ENCODE measurements at places on chromosomes 1 and 21.
A peak's percentile ranks its signal among the peaks of the same experiment; 100 is the strongest.

GRCh38 chr1:7482772-7483495 is 288.2 kb upstream of the VAMP3 start:
- no peak for DNase-seq

GRCh38 chr1:209895709-209896108 is 42.3 kb upstream of the SYT14 start:
- no peak for DNase-seq

DNA sequence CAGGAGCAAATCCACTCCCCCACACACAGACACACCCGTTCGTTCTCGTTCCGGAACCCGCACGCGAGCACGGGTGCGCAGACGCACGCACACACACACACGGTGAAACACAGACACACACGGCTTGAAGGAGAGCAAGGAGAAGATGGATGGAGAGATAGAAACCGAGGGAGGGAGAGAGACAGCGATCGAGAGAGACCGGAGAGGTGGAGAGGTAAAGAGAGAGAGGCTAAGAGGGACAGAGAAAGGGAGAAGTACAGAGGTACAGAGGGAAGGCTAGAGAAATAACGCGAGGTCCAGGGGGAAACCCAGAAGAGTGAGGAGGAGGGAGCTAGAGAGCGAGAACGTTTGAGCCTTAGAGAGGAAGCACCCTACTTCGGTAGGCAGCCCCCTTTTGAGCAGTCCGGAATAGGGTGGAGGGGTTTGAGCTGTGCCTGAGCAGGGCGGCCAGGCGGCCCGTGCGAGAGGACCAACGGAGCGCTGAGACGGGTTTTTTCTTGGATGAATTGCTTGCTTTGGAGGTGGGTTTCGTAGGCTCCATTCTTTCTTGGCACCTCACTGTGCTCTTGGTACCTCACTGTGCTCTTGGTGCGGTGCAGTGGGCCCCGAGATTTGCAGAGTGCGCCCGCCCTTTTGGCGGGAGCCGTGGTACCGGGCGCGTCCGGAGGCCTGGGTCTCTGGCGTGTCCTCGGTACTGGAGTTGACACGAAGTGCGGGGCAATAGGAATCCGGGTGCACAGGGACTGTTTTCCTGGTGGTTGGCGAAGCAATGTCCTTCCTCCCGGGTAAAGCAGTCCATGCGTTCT is 88.4 kb upstream of the RHOU start:
- no peak for DNase-seq

GRCh38 chr1:201288007-201288406 is 4.7 kb downstream of the PKP1 start:
- no peak for DNase-seq

GRCh38 chr1:18100491-18101063 is 7.0 kb upstream of the IGSF21 start:
- DNase-seq, result peak; percentile 67

GRCh38 chr1:57282411-57282810 is 141.4 kb downstream of the DAB1 start:
- no peak for DNase-seq

- DNase-seq, result no peak
Measured at GRCh38 chr1:180221462-180221861, 8.6 kb upstream of the LHX4 start.

DNA sequence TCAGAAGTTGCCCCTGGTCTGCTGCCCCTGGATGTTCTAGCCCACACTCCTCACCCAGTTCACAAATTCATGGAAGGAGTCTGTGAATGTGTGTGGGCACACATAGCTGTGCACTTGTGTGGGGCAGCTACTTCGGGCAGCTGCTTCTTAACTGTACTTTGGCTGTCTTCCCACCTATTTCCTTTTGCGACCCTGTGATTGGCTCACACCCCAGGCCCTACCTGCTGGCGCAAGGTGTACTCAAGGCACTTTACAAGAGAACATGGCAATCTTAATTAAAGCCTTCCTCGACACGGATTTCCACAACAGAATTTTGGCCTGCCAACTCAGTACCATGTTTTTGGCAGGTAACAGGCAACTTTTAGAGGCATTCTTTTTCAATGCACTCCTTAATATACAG is 86.5 kb upstream of the CTTNBP2NL start:
- no peak for DNase-seq

DNA sequence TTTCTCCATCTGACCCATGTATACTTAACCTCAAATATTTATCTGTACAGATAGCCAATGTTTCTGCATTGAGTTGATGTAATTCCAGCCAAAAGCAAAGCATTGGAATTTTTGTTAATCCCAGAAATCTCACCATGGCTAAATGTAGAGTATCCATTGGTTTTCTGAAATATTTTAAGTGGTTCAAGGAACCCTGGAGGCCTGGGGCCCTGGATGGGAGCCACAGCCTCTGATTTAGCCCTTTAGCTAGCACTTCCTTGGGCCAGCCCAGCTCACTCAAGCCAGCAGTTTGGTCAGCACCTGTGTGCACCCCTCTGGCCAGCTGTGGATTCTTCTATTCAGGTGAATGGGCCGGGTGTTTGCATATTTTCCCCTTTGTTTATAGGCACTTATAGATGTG is 18.8 kb upstream of the EPS8L3 start:
- DNase-seq, result no peak

DNA sequence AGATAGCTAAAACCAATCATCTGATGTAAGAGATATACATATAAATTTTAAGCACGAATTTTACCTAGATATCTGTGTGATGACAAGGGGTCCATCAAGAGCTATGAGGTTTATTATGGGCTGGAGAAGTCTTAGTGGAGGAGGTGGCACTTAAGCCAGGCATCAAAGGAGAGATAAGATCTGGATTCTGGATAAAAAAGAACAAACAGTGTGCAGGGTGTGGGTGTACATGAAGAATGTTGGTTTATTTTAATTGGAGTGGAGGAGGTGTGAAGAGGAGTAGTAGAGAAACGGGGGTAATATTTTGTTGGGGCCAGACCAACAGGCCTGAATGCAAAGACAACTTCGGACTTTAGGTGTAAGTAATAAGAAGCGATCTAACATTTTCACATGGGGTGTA is 80.6 kb downstream of the TM2D1 start:
- DNase-seq, result no peak

GRCh38 chr1:25797939-25798338 is 2.1 kb upstream of the SELENON start:
- DNase-seq, result no peak

DNA sequence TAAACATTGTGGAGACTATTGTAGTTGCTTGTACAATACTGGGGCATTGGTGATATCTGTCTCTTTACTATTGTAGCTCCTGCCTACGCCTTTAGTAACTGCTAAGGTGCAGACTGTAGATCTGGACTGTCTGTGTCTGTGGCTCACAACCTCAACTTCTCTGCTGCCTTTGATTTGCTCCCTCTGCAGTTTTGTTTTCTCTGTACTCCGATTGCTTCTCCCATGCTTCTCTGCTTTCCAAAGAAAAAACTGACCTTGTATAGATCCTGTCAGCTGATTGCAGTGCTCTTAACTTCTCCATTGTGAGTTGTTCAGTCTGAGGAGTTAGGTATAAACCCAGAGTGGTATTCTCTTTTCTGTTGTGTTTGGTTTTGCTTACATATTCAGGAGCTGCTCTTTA is 15.3 kb downstream of the MAGI3 start:
- DNase-seq, result no peak

- DNase-seq, result no peak
Measured at GRCh38 chr1:79726321-79726720, 719.8 kb upstream of the ADGRL4 start.

DNA sequence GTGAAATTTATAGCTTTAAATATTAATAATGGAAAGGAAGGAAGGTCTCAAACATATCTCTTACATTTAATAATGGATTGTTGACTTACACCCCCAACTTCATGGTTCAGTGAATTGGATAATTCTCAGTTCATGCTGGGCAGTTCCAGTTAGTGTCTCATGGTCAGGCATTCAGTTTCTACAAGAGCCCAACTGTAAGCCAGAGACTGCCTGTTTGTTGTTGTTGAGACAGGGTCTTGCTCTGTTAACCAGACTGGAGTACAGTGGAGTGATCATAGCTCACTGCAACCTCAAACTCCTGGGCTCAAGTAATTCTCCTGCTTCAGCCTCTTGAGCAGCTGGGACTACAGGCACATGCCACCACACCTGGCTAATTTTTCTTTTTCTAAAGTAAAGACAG is 5.0 kb upstream of the DMAP1 start:
- no peak for DNase-seq

- peak; percentile 39 for DNase-seq
Measured at GRCh38 chr1:20787840-20788795, 1.0 kb upstream of the HP1BP3 start.

DNA sequence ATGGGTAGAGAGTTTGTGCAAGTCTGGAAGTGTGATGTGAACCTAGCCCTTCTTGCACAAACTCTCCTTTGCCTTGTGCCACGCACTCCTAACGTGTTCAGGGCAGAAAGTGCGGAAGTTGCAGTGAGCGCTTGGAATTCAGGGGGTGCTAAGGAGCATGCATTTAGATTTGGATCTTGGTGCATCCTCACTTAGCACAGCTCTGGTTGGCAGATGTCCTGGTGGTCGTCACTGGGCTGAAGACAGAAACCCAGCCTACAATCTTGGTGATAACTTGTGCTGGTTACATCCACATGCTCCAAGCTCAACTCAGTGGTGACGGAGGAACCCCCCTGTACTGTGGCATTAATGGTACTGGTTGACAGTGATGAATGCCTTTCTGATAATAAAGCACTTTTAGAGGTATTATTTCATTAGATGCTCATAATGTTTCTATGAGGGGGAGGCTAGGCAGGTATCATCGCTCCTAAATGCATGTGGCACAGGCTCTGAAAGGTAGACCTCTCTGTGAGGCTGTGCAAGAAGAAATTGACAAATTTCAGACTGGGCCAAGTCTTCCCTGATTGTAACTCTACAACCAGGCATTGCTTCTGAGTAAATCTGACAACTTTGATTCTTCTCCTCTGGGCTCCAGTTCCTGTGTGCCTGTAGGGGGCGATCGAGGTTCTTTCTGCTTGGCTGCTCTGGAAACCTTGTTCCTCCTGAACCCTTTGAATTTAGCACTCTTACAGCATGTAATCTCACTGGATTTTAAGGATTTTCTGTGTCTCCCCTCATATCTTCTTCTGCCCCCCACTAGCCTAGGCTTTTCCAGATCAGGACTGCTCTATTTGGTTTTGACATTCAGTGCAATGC is 40.6 kb downstream of the MAPKAPK2 start:
- DNase-seq, result no peak

- DNase-seq, result no peak
Measured at GRCh38 chr1:174550296-174550695, 102.5 kb downstream of the GPR52 start.

GRCh38 chr1:69197816-69198215 is 369.9 kb upstream of the LRRC7 start:
- DNase-seq, result no peak

GRCh38 chr1:198529414-198529813 is 11.1 kb downstream of the ATP6V1G3 start:
- peak; percentile 15 for DNase-seq

DNA sequence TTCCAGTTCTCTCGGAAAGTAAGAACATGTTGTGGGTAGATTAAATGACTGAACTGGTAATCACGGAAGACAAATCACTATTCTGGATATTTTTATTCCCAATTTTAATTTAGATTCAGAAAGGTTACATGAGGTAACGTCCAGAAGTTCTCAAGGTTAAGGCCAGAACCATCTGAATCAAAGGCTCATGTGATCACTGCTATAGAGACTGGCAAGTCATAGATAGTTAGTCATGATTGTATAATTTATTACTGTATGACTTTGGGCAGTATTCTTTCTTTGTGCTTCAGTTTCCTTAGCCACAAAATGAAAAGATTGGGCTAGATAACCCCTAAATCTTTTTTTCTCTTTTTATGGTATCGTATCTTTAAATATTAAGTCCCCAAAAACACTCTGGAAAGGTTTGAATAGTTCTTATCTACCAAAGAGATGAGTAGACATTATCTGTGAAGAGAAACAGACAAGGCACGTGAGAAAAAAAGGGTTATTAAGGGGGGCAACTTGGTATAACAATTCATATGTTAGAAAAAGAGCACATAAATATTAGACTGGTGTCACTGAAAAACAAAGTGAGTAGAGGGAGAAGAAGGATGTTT is 241.0 kb downstream of the PTPRC start:
- no peak for DNase-seq

GRCh38 chr1:198623752-198624647 is 14.8 kb upstream of the PTPRC start:
- DNase-seq, result no peak

GRCh38 chr1:27003745-27004470 is 8.7 kb downstream of the TENT5B start:
- DNase-seq, result no peak

GRCh38 chr1:3426956-3427535 is 27.4 kb upstream of the ARHGEF16 start:
- DNase-seq, result no peak

GRCh38 chr1:63756839-63757238 is 17.0 kb upstream of the ROR1 start:
- no peak for DNase-seq

- DNase-seq, result no peak
Measured at GRCh38 chr1:230219174-230220067, 152.4 kb downstream of the GALNT2 start.

- DNase-seq, result no peak
Measured at GRCh38 chr21:21973806-21974205, 975.6 kb downstream of the NCAM2 start.

DNA sequence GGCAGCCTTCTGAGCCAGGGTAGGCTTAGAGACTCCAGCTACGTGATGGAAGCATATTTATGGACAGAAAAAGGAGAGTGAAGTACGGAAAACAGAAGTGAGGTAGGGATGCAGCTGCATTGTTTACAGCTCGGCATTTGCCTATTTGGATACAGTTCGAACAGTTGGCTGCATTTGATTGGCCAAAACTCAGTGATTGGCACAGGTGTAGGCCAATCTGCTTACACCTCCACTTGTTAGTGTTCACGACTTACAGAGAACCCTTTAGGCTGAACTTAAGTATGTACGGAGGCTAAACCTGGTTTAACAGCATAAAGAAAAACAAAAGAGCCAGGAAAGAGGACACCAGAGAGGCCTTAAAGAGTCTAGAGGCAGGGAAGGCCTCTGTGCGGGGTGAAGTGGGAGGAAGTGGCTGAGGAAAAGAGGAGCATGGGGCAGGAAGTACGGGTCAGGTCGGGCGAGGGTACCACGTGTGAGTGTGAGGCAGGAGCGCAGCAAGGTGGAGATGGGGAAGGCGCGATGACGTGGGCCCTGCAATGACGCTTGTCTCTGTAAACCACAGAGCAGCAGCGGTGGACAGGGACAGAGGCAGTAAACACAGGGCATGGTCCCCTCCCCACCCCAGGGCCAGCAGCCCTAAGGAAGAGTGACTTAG is 32.0 kb downstream of the RSPH1 start:
- peak; percentile 55 for DNase-seq

DNA sequence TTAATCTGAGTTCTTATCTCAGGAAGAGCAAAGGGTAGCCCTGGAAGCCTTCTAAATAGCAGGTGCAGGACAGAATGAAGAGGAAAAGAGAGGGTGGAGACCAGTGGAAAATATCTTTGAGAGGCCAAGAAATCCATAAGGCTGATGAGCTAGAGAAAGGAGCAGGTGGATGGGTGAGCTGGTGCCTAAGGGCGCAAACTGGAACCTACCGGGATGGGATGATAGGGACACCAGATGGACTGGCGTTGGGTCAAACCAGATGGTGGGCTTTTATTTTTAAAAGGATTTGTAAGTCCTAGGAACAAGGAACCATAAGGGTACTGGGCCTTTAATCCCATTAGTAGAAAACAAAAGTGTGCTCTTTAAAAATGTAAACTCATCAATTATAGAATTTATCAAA is 59.7 kb downstream of the RGL1 start:
- no peak for DNase-seq

Measured in left kidney (tissue), 8 donors.